EH (cell line): ENCODE measurements at places on chromosomes 3 and 15.

GRCh38 chr15:90729261-90729660 lies 12.1 kb downstream of the BLM start:
- DNase-seq, result no peak

- DNase-seq, result no peak
Observed at GRCh38 chr15:100253640-100254039, 88.1 kb downstream of the ADAMTS17 start.

- no peak for DNase-seq
Observed at GRCh38 chr3:187181454-187182170, 15.7 kb upstream of the RTP1 start.

GRCh38 chr3:4711680-4711992 lies 218.5 kb downstream of the ITPR1 start:
- DNase-seq, result no peak

- DNase-seq, result no peak
Observed at GRCh38 chr3:115932807-115933206, 309.5 kb downstream of the GAP43 start.

DNA sequence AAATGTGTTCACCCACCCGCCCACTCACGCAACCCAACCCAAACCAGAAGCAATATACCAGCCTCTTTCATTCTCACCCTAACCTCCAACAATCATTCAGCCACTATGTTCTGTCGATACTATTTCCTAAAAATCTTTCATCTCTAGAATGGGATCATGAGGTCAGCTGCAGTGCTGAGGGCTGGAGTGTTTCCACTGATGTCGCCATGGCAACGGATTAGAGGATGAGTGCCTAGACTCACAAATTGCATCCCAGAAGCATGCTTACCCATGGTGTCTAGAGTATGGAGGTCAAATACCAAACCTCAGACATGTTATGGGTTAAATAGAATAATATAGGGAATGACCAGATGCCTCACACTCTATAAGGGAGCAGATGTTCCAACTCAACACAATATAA lies 138.5 kb downstream of the GABRB3 start:
- DNase-seq, result no peak

DNA sequence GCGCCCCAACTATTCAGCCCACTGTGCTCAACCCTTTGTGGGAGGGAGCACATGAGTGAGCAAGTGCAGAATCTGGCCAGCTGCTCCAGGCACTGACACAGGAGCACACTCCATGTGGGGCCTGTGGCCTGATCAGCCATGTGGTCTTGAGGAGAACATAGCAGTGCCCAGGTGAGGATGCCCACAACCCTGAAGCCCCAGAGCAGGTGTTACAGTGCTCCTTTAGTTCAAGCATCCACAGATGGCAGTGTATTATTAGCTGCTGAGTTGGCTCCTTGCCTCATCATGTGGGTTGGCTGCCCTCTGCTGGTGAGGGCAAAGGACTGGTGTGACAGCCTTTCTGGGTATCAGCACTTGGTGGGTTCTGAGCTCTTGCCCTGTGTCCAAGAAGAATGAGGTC lies 1588.2 kb downstream of the SI start:
- DNase-seq, result peak; percentile 29

DNA sequence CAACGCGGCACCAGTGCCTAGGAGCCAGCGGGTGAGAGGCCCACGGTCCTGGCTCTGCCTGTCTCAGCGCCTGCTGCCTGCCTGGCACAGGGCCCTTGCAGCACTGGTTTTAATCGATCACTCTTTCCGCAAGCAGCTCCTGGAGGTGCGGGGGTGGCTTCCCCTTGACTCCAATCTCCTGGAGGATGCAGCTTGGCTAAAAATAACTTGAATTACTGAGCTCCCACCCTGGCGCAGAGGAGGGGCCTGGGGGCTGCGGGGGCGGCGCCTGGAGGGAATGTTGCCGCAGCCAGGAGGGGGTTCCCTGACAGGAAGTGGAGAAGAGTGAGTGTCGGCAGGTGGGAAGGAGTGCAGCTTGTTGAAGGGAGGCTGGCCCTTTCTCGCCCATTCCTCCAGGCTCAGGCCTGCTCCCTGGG lies 9.9 kb upstream of the RPL29 start:
- peak; percentile 66 for DNase-seq

DNA sequence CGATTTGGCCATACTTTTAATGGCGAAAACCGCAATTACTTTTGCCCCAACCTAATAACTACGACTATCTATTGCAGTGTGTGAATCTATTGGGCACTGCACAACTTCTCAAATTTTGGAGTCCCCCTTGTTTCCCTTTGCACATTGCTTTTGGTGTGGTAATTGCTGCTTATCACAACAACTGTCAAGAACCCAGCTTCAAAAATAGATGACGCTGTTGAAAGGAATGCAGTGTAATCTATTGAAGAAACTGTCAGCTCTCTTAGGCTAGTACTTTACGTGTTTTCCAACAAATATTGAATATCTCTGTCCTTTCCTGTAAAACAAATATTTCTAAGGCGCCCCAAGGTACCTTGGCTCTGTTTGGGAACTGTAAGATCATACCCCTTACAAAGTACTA lies 222.8 kb upstream of the UBE2E2 start:
- DNase-seq, result peak; percentile 16

- no peak for DNase-seq
Observed at GRCh38 chr3:126133606-126134005, 46.8 kb downstream of the ALDH1L1 start.

- DNase-seq, result peak; percentile 76
Observed at GRCh38 chr3:188274249-188274915, 120.4 kb downstream of the LPP start.

- no peak for DNase-seq
Observed at GRCh38 chr3:132435911-132436425, 18.7 kb downstream of the DNAJC13 start.

GRCh38 chr15:31402511-31403056 lies 75.9 kb downstream of the KLF13 start:
- no peak for DNase-seq

- no peak for DNase-seq
Observed at GRCh38 chr15:73965094-73965757, 26.9 kb downstream of the STOML1 start.

DNA sequence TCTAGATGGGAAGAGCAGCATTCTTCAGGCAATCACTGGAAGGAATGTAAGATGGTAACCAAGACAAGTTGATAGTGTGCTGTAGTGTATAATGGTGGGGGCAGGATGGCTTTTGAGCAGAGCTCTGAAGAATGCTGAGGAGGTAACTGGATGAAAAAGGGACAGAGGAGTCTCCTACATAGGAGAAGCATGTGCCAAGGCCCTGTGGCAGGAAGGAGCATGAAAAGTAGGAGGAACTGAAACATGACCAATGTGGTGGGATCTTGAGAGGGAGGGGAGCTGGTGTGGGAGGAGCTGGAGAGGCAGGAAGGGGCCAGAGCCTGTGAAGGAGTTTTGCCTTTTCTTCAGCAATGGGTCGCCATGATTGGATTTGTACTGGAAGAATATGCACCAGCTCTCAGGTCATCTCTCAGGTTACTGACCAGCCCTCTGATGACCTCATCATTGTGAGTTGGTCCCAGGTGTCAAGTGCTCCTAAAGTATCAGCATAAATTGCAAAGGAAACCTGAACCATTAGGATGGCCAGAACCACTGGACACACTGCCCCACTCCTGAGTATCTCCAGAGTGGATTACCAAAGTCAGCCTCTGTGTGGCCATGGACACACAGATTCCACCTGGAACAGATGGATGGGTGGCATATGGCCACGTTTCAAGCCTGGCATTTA lies 38.6 kb downstream of the FSD2 start:
- no peak for DNase-seq

DNA sequence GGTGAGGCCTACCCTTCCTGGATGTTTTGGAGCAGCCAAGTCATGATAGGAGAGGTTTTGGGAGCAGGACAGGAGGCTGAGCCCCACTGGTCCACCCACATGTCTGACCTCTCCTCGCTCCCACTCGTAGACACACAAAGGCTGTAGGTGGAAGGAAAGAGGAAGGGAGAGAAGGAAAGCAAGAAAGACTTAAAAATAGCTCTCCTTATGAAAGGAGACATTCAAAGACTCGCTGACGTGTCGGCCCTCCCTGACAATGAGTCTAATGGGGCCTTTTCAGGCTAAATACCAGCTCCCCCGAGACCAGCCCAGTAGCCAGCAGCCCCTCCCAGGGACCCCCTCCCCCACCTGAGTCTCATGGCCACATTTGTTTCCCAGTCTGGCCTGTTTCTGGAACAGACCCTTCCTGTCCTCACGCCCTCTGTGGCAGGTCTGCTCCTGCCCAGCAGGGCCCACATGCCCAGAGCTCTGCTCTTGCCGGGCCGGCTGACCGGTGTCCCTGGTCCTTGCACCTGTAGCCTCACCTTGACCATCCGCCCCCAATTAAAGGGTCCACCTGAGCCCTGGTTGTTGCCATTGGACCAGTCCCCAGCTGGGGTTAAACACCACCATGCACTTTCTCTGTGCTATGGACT lies 49.3 kb downstream of the FGD5 start:
- DNase-seq, result no peak

GRCh38 chr3:132788301-132788671 lies 66.1 kb upstream of the NPHP3 start:
- peak; percentile 88 for DNase-seq

- peak; percentile 42 for DNase-seq
Observed at GRCh38 chr3:182979674-182980191, 605 bp downstream of the DCUN1D1 start.

DNA sequence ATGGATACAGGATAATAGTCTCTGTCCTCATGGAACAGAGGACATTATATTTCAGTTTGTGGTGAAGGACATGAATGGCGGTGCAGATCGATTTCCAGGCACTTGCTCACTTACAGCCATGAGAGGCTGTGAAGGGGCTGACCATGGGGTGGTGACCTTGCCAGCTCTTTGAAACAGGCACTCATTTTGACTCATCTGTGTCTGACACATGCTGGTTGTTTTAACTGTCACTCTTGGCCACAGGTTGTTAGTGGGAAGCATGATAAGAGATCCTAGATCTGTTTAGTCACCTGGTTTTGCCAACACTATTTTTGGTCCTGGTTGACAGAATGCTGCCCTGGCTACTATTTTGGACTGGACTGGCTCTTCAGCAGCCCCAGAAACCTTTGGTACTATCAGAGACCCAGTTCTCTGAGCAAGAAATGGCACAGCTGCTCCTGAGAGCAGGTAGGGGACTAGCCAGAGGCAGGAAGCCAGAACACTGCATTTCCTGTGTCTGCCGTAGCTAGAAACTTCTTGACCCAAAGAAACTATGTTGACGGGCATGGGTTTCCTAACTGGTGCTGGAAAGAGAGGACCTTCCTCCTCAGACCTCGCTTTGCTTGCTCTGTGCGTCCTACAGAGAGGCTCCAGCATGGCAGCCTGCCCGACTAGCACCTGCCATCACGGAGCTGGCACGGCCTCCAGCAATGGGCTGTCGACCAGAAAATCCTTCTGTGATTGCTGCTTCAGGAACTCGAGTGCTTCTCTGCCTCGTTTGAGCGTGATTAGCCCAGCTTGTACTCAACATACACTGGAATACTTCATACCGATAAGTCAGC lies 6.3 kb downstream of the PXYLP1 start:
- DNase-seq, result no peak

DNA sequence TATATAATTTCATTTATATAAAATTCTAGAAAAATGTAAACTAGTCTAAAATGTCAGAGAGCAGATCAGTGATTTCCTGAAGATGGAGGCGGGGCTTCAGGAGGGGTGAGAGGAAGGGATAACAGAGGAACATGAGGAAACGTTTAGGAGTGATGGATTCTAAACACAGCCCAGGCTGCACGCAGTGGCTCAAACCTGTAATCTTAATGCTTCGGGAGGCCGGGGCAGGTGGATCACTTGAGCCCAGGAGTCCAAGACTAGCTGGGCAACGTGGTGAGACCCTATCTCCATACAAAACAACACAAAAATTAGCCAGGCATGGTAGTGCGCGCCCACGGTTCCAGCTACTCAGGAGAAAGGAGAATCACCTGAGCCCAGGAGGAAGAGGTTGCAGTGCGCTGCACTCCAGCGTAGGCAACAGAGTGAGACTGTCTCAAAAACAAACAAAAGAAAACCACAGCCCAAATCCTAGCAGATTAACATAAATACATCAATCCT lies 18.0 kb upstream of the IQCF1 start:
- no peak for DNase-seq

DNA sequence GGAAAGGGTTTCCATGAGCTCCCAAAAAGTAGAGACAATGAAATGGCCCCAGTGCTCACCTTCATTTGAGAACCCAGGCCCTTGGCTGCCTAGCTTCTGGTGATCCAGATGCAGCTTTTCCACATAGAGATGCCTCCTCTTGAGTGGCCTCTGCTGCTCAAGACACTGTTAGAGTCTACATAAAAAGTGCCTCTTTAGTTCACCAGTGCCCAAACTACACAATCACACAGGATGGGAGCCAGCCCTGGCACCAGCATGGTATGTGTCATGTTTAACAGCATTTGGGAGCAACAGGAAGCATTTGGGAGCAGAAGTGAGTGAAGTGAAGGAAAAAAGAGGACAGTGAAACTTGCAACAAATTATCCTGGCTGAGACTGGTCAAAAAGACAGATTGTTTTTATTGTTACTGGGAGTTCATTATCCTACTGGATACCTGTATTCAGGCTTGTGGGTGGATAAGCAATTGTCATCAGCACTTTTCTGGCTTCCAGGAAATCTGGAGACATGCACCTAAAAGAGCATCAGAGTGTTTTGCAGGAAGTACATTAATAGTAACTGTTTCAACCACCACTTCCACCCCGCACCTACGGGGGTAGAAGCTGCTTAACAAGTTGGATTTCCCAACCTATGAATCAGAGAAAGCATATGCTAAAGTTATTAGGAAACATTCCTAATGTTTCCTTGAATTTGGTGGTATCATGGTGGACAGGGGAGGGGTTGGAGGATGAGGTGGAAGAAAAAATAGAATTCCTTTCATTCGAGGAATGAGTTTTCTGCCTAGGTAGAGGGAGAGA lies 416.2 kb downstream of the IGSF11 start:
- DNase-seq, result no peak

DNA sequence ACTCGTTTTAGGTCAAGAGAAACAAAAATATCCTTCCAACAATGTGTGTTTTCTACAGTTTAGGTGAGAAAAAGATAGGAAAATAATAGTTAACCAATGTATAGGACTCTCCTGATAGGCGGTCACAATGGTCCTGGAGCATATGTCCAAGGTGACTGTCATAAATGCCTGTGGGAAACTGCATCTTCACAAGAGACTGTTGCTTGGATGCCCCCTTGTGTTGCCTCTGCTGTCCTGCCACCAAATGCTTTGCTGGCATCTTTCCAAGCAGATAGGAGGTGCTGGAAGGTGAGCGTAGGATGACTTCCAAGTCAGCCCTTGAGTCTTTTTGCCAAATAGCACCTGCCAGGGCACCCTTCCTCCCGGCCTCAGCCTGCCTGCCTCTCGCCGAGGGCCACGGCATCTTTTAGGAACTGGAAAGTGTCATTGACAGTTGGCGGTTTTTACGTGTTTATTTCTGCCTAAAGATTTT lies 24.1 kb upstream of the SACM1L start:
- DNase-seq, result peak; percentile 45

DNA sequence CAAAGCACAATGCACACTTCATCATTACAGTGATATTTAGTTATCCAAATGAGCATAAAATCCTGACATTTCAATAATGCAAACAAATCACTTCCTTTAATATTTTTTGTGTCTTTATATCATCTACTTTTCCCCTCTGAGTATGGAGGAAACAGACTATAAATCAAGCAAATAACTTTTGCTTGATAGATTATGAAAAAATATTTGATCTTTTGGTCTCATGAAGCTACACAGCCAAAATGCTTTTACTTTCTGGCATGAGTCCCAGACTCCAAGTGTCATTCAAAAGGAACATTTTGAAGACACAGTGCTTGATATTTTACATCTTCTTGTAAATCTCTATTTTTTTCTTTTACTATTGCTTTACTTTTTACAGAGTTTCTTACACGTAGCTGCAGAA lies 215.3 kb upstream of the ROBO1 start:
- no peak for DNase-seq

GRCh38 chr15:25394898-25395297 lies 43.9 kb downstream of the UBE3A start:
- DNase-seq, result no peak

- no peak for DNase-seq
Observed at GRCh38 chr15:31195871-31196270, 94.3 kb upstream of the TRPM1 start.
